Esophagus squamous epithelium (tissue), 5 donors: ENCODE measurements at places on chromosomes 5 and 9. TPM values are rescaled to one million over a fixed set of nuclear protein-coding genes. Genes with fewer than 3 reads are reported as not detected.

DNA sequence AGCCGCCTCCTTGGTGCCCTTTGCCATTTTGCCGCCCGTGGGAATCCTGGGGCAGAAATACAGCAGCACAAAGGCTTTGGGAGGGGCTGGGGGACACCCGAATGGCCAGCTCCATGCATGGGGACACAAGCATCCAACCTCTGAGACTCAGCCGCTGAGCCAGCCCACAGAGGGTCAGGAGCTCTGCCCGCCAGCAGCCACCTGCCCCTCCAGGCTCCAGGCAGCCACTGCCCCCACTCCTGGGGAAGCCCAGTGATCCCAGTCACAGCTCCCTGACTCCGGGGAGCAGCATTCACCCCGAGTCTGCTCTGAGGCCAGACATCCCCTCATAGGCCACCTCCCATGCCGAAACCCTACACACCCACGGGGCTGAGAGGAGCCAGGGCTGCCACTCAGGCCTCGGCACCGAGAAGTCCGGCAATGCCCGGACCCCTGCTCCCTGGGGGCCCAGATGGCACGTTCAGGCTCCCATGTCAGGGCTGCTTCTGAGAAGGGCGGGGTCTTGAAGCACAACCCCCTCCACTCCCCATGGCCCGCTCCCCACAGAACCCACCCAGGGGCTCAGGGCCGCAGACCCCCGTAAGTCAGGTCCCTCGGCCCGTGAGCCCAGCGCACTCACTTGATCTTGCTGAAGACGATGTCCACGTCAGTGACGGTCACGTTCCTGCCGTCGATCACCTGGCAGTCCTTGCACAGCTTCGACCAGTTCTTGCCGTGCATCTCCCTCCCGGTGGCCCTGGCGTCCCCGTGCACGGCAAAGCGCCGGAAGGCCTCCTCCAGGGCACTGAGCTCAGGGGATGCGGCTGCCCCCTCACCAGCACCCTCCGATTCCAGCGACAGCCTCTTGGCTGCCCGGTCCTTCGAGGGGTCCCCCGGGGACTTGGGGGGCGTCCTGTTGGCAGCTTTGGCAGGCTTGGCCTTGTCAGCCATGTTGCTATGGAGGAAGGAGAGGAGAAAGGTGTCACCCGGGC is 15.7 kb downstream of the TPPP start:
- peaks cover 23% of the 10 kb centered on the region for H3K4me1 ChIP-seq
- no peaks in the 10 kb centered on the region for H3K36me3 ChIP-seq
- no peaks in the 10 kb centered on the region for H3K27me3 ChIP-seq

- H3K27ac ChIP-seq = no peak overlapping the region
- H3K4me1 ChIP-seq = no peaks in the 10 kb centered on the region
- H3K4me3 ChIP-seq = no peak overlapping the region
Measured at GRCh38 chr9:5354184-5354583, 14.5 kb upstream of the RLN1 start.

- no peak overlapping the region for H3K27ac ChIP-seq
- DNase-seq = no peak
- no peak overlapping the region for H3K4me3 ChIP-seq
- no peaks in the 10 kb centered on the region for H3K27me3 ChIP-seq
- H3K36me3 ChIP-seq = no peaks in the 10 kb centered on the region
Measured at GRCh38 chr9:120292606-120293005, 287.4 kb downstream of the CDK5RAP2 start.

- H3K36me3 ChIP-seq = no peaks in the 10 kb centered on the region
- no peak overlapping the region for H3K4me3 ChIP-seq
- no peak overlapping the region for H3K27ac ChIP-seq
- no peaks in the 10 kb centered on the region for H3K27me3 ChIP-seq
Measured at GRCh38 chr9:123643518-123643917, 286.4 kb downstream of the DENND1A start.

GRCh38 chr9:16411311-16411710 is 459.2 kb downstream of the BNC2 start:
- H3K27me3 ChIP-seq = no peaks in the 10 kb centered on the region
- DNase-seq = no peak
- no peak overlapping the region for H3K27ac ChIP-seq
- no peaks in the 10 kb centered on the region for H3K36me3 ChIP-seq
- H3K4me3 ChIP-seq = no peak overlapping the region
- no peaks in the 10 kb centered on the region for H3K4me1 ChIP-seq

- no peaks in the 10 kb centered on the region for H3K36me3 ChIP-seq
- no peak for DNase-seq
- H3K27me3 ChIP-seq = no peaks in the 10 kb centered on the region
- H3K4me1 ChIP-seq = peaks cover 7% of the 10 kb centered on the region
Measured at GRCh38 chr9:77876091-77876490, 155.5 kb downstream of the GNAQ start.

SH3PXD2B gene
- 22.1 TPM for total RNA-seq

CAMK4 gene
- total RNA-seq = 3.2 TPM

ZNF483 gene
- total RNA-seq = 0.76 TPM
